Activated CD4-positive, alpha-beta memory T cell treated with anti-CD3 and anti-CD28 coated beads, Interleukin-2, amount 10 ng/mL, durations not matched to agents 7 days and 5 days (primary cell): ENCODE measurements at places on chromosomes 12 and 14. TPM values are rescaled to one million over a fixed set of nuclear protein-coding genes. Genes with fewer than 3 reads are reported as not detected.

Gene SERPINA5
- total RNA-seq, result not detected

Gene SMIM41
- total RNA-seq, result not detected

Gene SERPINA10
- total RNA-seq, result not detected

Gene STAC3
- total RNA-seq, result 4.1 TPM

Gene ESR2
- total RNA-seq, result 0.13 TPM

Gene PARPBP
- 18.8 TPM for total RNA-seq

Gene GLT8D2
- total RNA-seq, result not detected

Gene KERA
- total RNA-seq, result not detected

Gene RAD9B
- 2.0 TPM for total RNA-seq

DNA sequence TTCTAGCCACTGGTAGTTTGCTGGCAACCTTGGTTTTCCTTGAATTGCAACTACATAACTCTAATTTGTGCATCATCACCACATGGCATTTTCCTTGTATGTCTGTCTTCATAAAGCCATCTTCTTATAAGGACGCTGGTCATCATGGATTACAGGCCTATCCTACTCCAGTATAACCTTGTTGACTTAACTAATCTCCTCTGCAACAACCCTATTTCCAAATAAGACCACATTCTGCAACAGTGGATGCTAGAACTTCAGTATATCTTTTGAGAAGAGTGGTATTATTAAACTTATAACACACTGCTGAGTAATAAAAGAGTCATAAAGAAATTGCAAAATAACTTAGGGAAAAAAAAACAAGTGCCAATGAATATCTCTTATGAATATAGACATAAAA is 511.8 kb upstream of the FOXG1 start:
- DNase-seq, result no peak
- H3K4me1 ChIP-seq, result no peaks in the 10 kb centered on the region
- H3K4me3 ChIP-seq, result no peak overlapping the region
- H3K27ac ChIP-seq, result no peak overlapping the region

DNA sequence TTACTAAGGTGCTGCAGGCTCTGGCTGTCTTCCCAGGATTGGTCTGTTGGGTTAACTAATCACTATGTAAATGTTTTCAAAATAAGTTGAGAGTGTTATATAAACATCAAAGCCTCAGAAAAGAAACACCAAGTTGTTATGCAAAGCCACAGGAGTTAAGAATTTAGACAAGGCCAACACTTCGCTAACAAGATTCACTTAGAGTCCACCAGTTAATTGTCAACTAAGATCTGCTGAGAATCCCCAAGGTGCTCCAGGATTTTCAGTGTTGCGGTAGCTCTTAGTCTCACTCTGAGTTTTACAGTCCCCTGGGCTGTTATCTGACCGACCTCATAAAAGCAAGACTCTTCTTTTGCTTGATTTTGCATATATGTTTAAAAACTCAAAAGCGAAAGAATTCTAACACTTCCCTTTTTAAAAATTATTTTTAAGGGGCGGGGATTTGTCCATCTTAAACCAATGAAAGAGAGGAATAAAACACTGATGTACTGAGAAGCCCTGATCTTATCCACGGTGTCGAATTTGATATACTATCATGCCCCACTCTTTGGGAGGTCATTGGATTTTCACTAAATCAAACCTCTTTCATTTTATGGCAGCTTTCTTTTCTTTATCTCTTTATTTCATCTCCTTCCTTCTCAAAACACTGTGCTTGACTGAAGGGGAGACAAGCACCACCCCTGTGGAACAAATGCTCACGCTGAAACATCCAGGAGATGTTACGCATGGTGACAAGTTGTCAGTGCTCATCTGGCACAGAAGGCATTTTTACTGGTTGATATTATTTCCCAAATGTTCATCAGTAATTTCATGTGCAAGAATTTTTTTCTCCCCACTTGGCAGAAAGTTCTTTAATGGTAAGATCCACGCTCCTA is 7.0 kb downstream of the NIN start:
- peaks cover 70% of the 10 kb centered on the region for H3K4me1 ChIP-seq
- peaks cover 2% of the 10 kb centered on the region for H3K27me3 ChIP-seq
- H3K4me3 ChIP-seq, result no peak overlapping the region
- DNase-seq, result no peak

- H3K36me3 ChIP-seq, result peaks cover 8% of the 10 kb centered on the region
- H3K27ac ChIP-seq, result no peak overlapping the region
- no peaks in the 10 kb centered on the region for H3K4me1 ChIP-seq
- no peak for DNase-seq
Measured at GRCh38 chr12:103813426-103813825, 27.6 kb downstream of the NT5DC3 start.

- no peak overlapping the region for H3K27ac ChIP-seq
- H3K4me1 ChIP-seq, result peaks cover 5% of the 10 kb centered on the region
- no peak overlapping the region for H3K4me3 ChIP-seq
- H3K36me3 ChIP-seq, result no peaks in the 10 kb centered on the region
Measured at GRCh38 chr12:80186727-80187217, 87.4 kb downstream of the OTOGL start.

GRCh38 chr12:86735851-86736250 is 479.7 kb upstream of the MGAT4C start:
- no peaks in the 10 kb centered on the region for H3K27me3 ChIP-seq
- DNase-seq, result no peak
- no peaks in the 10 kb centered on the region for H3K4me1 ChIP-seq
- H3K4me3 ChIP-seq, result no peak overlapping the region
- no peaks in the 10 kb centered on the region for H3K36me3 ChIP-seq

DNA sequence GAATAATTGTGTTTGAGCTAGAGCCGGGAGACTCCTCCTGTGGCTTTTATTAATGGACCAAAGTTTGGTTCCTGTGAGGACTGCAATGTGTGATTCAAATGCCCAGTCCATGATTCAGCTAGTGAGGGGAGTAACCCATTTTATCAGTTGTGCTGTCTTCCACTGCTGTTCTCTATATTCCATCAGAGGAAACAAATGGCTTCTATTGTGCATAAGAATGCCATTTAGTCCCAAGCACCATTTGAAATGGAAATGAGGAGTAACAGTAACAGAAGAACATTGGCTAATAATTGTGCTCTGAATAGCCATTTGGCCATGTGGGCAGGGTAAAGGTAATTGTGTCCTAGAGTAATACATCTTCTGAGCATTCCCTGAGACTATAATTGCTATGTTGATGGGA is 642.7 kb downstream of the DIO2 start:
- H3K27ac ChIP-seq, result no peak overlapping the region
- no peaks in the 10 kb centered on the region for H3K4me1 ChIP-seq
- no peaks in the 10 kb centered on the region for H3K36me3 ChIP-seq
- no peaks in the 10 kb centered on the region for H3K27me3 ChIP-seq
- H3K4me3 ChIP-seq, result no peak overlapping the region
- DNase-seq, result no peak

- no peaks in the 10 kb centered on the region for H3K36me3 ChIP-seq
- no peak overlapping the region for H3K27ac ChIP-seq
- H3K27me3 ChIP-seq, result no peaks in the 10 kb centered on the region
- H3K4me3 ChIP-seq, result no peak overlapping the region
Measured at GRCh38 chr14:29668201-29668600, 259.4 kb downstream of the PRKD1 start.

DNA sequence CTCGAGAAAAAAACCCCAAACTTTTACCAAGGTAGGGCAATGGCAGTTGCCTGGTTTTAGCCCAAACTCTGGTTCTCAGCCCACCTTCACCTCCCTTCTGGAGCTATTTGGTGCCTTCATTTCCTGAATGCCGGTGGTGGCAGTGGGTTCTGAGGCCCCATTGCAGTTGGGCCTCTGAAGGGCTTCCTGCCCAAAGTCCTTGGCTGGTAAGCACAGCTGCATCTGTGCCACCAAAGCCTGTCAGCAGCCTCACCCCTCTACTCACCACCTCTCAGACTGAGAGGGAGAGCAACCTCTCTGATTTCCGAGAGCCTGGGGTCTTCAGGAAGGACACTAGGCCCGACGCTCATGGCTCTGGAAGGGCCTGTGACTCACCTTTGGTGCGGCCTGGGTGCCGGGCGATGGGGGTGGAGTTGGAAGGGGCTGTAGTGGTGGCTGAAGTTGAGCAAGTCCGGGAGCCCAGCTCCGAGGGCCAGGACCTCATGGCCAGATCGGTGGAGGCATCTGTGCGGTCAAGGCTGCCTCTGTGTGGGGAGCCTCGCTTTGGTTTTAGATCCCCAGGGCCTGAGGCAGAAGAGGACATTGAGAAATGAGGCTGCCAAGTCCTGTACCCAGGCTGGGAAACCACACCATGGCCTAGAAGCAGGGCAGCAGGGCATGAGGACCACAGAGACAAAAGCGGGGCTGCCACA is 38.6 kb upstream of the GPR68 start:
- no peak overlapping the region for H3K4me3 ChIP-seq
- DNase-seq, result no peak
- H3K27ac ChIP-seq, result peak overlapping the region; percentile 52
- H3K36me3 ChIP-seq, result peaks cover 84% of the 10 kb centered on the region
- H3K27me3 ChIP-seq, result no peaks in the 10 kb centered on the region

- no peak overlapping the region for H3K4me3 ChIP-seq
- H3K36me3 ChIP-seq, result no peaks in the 10 kb centered on the region
- H3K27ac ChIP-seq, result no peak overlapping the region
- DNase-seq, result no peak
- no peaks in the 10 kb centered on the region for H3K4me1 ChIP-seq
Measured at GRCh38 chr12:62916632-62917425, 18.1 kb downstream of the PPM1H start.

DNA sequence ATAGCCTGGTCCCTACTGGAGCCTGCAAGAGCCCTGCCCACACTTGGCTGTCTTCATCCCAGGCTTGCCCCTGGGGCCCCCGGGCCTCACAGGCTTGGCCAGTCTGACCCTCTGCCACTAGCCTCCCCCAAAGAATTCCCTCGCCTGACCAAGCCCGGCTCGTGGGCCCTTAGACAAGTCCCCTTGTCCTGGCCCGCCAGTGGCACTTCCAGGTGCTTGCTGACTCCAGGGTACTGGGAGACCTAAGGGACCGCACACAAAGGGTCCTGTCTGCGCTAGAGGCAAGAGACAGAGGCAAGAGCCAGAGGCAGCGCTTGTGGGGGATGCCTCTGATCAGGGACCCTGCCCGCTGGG is 5.0 kb downstream of the BTBD6 start:
- peaks cover 20% of the 10 kb centered on the region for H3K36me3 ChIP-seq
- no peak for DNase-seq
- H3K4me3 ChIP-seq, result no peak overlapping the region
- peaks cover 27% of the 10 kb centered on the region for H3K4me1 ChIP-seq
- no peak overlapping the region for H3K27ac ChIP-seq

- H3K4me1 ChIP-seq, result peaks cover 7% of the 10 kb centered on the region
- H3K4me3 ChIP-seq, result no peak overlapping the region
- H3K27me3 ChIP-seq, result peaks cover 11% of the 10 kb centered on the region
- no peak for DNase-seq
- H3K27ac ChIP-seq, result no peak overlapping the region
- peaks cover 3% of the 10 kb centered on the region for H3K36me3 ChIP-seq
Measured at GRCh38 chr14:22668863-22669262, 24.7 kb upstream of the OR6J1 start.

- H3K36me3 ChIP-seq, result no peaks in the 10 kb centered on the region
- H3K27ac ChIP-seq, result no peak overlapping the region
- H3K4me3 ChIP-seq, result no peak overlapping the region
- DNase-seq, result no peak
Measured at GRCh38 chr12:113838896-113839295, 127.2 kb downstream of the RBM19 start.

DNA sequence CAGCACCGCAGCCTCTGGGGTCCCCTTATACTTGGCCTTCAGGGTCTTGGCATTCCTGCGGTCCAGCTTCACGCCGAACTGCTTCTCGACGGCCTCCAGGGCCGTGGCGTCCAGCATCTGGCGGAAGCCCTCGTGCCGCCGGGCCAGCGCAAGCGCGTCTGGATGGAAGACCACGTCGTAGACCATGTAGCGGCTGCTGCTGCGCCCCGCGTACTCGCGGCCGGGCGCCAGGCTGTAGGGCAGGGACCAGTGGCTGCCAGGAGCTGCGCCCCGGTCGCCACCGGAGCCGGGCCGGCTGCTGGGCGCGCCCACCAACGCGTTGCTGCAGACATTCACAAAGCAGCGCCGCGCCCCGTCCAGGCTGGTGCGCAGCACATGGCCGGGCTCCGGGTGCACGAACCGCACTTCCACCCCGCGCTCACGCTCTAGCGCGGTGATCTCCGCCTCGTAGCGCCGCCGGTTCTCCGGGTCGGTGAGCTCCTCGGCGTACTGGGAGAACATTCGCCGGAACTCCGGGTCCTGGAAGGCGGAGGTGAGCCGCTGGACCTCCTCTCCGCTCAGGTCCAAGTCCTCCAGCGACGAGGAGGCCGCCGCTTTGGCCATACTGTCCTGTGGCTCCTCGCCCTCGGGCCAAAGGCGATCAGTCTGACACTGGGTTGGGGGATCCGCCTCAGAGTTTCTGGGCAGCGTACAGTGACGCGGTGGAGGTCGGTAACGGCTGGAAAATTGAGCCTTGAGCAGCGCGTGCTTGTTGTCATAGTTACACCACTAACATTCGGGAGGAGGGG is at the start of gene DNAAF2:
TSS of gene DNAAF2 (minus strand) at position 698 of the 788 bp plus-strand sequence. CDS start at position 603, 95 bp downstream.
- H3K36me3 ChIP-seq, result peaks cover 26% of the 10 kb centered on the region
- DNase-seq, result peak; percentile 69
- no peaks in the 10 kb centered on the region for H3K27me3 ChIP-seq
- H3K4me3 ChIP-seq, result peak within 1 kb of the TSS; percentile 88
- peaks cover 41% of the 10 kb centered on the region for H3K4me1 ChIP-seq

DNA sequence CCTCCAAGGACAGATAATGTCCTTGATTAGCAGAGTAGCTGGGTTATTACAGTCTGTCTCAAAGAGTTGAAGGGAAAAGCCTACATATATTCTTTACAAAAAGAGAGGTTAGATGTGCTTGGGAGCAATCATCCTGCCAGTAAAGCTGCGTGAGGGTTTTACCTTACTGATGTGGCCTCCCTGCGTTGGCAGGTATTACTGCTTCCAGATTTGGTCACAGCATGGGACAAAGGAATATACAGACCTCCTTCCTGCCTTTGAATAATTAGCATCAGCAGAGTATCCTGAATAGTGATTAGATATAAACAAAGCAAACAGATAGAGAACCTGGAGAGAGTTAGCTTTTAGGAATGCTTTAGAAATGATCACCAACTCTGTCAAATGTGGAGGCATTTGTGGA is 69.6 kb downstream of the TMTC2 start:
- no peaks in the 10 kb centered on the region for H3K36me3 ChIP-seq
- DNase-seq, result no peak

- H3K4me1 ChIP-seq, result peaks cover 40% of the 10 kb centered on the region
- peak overlapping the region; percentile 76 for H3K27ac ChIP-seq
- peaks cover 3% of the 10 kb centered on the region for H3K27me3 ChIP-seq
- peak overlapping the region; percentile 75 for H3K4me3 ChIP-seq
- peak; percentile 54 for DNase-seq
Measured at GRCh38 chr14:65229748-65230728, 127.7 kb upstream of the MAX start.

DNA sequence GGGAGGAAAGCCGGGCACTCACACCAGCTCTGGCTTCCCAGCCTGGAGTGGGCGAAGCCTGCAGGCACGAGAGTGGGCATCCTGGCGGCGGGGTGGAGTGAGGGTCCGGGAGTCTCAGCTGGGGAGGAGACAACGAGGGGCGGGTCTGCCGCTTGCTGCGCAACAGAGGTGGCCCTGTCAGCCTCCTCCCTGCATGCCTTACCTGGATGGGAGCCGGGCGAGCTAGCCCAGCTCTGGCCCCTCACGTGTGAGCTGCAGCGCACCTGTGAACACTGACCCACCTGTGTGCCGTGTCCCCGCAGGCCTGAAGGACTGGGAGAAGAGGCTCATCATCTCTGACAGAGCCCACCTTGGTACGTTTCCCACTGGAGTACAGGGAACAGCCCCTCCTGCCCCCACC is 13.9 kb upstream of the SIVA1 start:
- no peak for DNase-seq
- no peak overlapping the region for H3K27ac ChIP-seq
- H3K4me3 ChIP-seq, result no peak overlapping the region
